ENCODE measurements at places on chromosomes 5 and 9.

DNA sequence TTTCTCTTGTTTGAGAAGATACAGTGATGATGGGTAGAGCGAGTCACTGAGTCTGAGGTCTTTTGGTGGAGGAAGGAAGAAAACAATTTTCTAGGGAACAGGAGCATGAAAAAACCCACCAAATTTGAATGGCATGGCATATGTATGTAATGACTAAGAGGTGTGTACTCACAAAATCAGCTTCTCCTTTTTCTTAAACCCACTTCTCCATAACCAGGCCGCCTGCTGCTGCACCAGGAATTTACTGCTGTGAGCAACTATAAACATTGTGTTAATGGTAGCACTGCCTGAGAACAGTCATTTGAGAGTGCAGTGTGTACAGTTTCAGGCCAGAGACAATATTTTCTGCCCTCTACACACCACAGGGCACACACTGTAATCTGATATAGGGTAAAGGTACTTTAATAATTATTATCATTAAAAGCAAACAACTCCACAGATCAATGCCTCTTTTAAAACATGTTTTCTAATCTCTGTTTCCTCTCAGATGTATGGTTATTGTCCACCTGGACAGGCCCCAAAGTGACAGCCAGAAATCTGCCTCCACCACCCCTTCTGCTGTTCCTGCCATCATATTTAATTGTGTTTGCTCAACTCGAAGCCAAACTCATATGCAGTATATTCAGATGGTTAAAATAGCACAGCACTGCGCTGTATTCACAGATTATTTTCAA is 241.6 kb downstream of the KIAA0825 start:
- DNase-seq = no peak

DNA sequence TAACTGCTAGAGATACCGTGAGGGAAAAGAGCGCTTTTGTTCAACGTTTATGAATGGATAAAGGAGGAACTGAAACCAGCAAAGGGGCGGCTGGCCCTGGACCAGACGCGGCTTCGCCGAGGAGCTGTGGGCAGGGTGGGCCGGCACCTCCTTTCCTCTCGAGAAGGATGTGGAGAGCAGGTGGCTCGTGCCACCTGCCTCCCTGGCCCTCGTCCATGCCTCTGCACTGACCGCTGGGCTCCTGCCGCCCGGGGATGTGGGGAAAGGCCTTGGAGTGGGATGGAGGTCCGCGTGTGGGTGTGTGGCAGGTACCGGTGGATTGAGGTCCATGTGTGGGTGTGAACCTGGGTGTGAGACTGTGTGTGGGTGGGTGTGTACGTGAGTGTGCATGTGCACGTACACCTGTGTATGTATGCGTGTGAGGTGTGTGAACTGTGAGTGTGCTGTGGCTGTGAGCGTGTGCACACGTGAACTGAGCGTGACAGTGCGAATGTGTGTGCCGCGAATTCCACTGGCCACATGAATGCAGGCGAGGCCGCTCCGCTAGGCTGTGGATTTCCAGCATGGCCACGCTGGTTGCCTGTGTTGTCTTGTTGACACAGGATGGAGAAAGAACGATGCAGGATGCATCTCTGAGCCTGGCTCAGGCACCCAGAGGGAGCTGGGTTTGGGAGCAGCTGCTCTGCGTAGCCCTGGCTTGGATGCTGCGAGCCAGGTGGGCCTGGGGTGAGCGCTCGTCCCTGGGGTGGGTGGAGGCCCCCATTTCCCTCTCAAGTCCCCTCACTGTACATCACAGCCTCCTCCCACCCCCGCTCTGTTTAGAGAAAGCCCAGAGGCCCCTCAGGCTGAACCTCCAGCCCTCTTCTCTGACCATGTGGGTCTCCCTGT is 4.4 kb upstream of the CEP72 start:
- DNase-seq = no peak

DNA sequence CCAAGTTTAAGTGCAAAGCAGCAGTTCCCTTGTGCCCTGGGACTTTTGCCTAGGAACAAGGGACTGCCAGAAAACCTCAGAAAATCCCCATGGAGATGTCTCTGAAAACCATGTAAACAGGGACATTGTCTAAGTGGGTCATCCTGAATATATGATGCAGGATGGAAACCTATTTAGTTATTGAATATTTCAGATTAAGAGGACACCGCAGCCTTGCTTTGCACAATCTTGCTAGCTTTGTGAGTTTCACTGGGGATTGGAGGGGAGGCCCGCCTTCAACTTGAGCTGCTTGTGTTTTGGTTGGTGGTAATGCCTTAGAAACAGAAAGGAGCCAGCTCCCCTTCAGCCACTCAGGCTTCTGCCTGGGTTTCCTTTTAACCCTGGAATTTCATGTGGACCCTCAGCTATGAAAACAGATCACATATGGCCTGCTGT is 112.8 kb downstream of the C9orf152 start:
- peak; percentile 50 for DNase-seq

- DNase-seq = no peak
These were observed 86.9 kb downstream of the ATG10 start for GRCh38 chr5:82058710-82059109.
